ENCODE measurements at places on chromosomes 13 and 19.

DNA sequence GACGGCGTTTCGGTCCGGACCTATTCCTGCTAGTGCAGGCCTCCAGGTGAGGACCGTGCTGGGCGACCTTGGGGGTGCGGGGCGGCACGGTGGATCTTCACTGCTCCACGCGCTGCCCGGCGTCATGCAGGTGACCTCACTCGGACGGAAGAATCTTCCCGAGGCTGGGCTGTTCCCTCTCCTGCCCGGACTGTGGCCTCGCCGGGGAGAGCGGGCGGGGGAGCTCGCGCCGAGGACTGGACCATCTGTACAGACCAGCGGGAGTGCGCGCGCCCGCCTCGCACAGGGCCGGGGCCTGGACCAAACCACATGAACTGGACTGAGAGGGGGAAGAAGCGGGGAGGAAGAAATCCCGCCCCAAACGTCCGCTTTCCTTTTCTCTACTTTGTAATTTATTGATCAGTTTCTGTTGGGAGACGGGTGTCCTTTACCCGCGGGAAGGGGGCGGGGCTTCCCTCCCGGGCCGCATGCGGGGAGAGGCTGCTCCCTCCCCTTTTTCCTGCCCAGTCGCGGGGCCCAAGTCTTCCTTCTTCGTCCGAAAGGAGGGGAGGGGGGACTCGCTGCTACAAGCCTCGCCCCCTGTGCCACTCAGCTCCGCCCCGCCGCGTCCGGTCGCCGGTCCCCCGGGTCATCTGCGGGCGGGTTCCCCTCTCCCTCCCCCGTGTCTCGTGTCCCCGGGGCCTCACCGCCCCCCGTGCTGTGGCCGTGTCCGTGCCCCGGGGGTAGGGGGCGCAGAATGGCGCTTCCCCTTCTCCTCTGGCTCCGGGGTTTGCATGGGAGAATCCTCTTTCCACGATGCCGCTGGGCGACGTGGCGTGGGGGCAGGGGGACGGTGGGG is 4.9 kb downstream of the HRC start:
- DNase-seq, result peak; percentile 72

DNA sequence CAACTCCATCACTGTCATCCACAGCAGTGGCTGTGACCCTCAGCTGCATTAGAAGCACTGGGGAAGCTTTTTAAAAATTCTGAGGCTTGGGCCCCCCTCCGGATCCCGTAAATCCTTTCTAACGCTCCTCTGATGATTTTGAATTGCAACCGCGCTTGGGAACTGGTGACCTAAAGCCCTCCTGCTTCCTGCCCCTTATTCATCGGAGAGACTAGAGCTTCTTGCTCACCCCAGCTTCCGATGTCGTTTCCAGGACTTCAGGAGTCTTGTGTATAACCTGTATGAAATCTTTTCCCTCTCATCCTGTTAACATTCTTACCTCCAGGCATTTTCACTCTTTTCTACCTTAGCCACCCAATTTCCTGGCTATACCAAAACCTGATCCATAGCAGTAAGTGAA is 14.8 kb downstream of the ZAR1L start:
- DNase-seq, result no peak

- no peak for DNase-seq
These were observed 147.7 kb upstream of the VSTM2B start for GRCh38 chr19:29378126-29378525.

GRCh38 chr19:15330801-15331418 is 1.4 kb downstream of the BRD4 start:
- no peak for DNase-seq

DNA sequence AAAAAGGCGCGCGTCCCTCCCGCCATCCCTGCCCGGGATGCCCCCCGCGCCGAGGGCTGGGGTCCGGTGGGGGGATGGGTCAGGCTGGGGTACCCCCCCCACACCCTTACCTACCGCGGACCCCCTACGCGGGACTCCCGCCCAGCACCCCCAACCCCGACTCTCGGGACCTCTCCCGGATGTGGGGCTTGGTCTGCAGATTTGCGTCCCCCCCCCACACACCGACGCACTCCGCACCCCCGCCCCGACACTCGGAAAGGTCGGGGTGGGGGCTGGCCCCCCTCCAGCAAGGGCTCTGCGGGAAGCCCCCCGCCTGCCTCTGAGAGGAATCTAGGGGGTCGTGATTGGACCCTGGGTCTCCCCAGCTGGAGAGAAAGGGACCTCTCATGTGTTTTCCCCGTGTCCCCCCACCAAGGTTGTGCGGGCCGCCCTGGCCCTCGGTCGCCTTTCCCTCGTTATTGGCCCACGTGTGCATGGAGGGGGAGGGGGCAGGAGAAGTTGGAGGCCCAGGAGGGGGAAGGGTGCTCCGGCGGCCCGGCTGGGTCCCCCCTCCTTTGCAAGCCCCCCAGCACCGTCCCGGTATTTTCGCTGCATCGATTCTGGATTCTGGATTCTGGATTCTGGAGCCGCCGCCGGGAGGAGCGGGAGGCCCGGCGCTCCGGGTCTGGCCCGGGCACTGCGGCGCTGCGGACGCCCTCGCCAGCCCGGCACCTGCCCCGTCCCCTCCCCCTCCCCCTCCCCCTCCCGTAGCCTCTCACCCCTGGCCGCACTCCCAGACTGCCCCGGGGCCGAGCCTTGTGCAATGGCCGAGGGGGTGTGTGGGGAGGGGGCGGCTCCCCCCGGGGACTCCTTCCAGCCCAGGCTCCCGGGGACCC is 607 bp downstream of the NFIC start:
- DNase-seq, result no peak

GRCh38 chr19:3024509-3024869 is 4.6 kb downstream of the TLE2 start:
- no peak for DNase-seq

- no peak for DNase-seq
These were observed 36.1 kb downstream of the HPN start for GRCh38 chr19:35077411-35078223.

DNA sequence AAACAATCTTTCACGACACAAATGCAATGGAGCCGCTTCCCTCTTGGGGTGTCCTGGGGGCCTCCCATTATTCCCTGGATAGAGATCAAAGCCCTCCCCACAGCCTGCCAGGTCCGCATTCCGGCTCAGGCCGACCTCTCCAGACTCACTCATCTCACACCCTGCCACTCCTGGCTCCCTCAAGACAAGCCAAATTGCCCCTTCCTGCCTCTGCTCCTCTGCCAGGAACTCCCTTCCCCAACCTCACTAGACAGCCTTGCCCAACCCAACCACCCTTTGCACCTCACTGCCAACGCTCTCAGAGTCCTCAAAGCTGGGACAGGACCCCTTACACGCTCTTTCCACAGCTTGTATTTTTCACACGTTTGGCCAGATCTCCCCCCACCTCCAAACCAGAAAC is 1.5 kb downstream of the ABHD17A start:
- no peak for DNase-seq

GRCh38 chr19:58059003-58059670 is at the start of gene ZNF135:
TSS of gene ZNF135 (plus strand) at chr19:58059282. CDS start at chr19:58060003, 721 bp downstream.
- no peak for DNase-seq

- no peak for DNase-seq
These were observed 4.7 kb upstream of the IRS2 start for GRCh38 chr13:109790942-109791605.

DNA sequence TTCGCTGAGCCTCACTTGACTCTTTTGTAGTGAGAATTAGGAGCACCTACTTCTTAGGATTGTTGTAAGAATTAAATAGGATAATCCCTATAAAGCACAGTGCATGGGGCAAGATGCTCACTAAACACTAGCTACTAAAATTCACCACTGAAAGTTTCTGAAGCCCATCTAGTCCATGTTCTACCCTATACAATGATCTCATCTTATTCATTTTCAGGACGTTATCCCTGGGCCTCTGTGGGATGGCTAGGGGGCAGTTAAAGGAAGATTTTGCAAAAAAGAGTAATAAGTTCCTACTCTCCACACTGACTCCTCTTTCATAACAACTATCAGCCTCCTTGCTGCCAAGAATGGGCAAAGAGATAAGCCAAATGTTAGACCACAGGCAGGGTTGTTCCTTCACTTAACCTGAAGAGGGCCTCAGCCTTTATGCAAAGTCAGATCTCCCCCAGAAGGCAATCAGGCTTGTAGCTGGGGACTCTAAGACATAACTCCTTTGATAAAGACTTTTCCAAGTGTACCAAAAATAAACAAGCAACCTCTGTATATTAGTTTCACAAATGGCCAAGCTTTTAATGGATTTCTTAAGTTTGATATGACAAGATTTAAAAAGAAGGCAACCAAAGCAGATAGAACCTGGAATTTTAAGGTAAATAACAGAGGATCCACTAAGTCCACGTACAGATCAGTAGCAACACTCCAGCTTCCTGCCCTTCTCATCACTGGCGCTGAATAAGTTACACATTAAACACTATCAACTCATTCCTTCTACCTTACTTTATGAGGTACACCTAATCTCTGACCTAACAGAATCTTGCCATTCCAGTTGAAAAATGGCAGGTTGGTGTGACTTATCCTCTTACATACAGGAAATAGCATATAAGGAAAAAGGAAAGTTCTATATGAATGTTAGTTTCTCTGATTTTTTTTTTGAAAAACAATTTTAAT is 44.4 kb downstream of the ELF1 start:
- no peak for DNase-seq
